ENCODE measurements at places on chromosomes 7 and 10. TPM values are rescaled to one million over a fixed set of nuclear protein-coding genes. Genes with fewer than 3 reads are reported as not detected.

LBX1 gene
- not detected for total RNA-seq

WEE2 gene
- not detected for total RNA-seq

ABLIM1 gene
- total RNA-seq = 3.1 TPM

GPER1 gene
- 1.00 TPM for total RNA-seq

VPS37D gene
- 5.7 TPM for total RNA-seq

HOGA1 gene
- total RNA-seq = 0.28 TPM

LRRN3 gene
- 2.1 TPM for total RNA-seq

AKR1C4 gene
- not detected for total RNA-seq

TCF7L2 gene
- 4.8 TPM for total RNA-seq

SLC13A1 gene
- not detected for total RNA-seq

PPP1R3C gene
- 190 TPM for total RNA-seq

AKAP9 gene
- total RNA-seq = 35.8 TPM

Measured in smooth muscle cell of bladder (primary cell).